ENCODE measurements at places on chromosomes 1 and 21.

- no peak for DNase-seq
Measured at GRCh38 chr1:193581341-193581740, 394.9 kb upstream of the B3GALT2 start.

DNA sequence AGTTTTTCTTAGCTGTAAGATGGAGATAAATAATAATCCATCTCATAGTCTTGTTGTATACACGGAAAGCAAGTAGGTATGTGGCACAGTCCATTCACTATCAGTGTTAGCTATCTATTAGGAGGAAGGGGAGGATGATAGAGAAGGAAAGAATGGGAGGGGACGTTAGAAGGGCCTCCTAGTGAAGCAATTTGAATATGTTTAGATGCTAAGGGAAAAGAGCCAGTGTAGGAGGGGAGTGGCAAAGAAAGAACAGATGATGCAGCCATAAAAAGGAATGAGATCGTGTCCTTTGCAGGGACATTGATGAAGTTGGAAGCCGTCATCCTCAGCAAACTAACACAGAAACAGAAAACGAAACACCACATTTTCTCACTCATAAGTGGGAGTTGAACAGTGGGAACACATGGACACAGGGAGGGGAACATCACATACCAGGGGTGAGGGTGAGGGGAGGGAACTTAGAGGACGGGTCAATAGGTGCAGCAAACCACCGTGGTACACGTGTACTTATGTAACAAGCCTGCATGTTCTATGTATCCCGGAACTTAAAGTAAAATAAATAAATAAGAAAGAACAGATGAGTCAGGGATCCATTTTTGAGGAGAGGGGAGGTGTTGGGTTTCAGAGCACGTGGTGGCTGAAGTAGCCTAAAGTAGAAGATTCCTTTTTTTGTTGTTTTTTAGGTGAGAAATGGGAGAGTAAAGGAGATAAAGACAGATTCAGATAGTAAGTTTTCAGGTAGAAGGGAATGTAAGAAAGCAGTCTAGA is 124.1 kb downstream of the POU2F1 start:
- no peak for DNase-seq

- DNase-seq, result no peak
Measured at GRCh38 chr21:34020005-34020847, 53.2 kb upstream of the MRPS6 start.

GRCh38 chr1:109773900-109774485 is 10.3 kb upstream of the EPS8L3 start:
- DNase-seq, result no peak

GRCh38 chr1:117793413-117793812 is 136.0 kb downstream of the GDAP2 start:
- DNase-seq, result no peak

DNA sequence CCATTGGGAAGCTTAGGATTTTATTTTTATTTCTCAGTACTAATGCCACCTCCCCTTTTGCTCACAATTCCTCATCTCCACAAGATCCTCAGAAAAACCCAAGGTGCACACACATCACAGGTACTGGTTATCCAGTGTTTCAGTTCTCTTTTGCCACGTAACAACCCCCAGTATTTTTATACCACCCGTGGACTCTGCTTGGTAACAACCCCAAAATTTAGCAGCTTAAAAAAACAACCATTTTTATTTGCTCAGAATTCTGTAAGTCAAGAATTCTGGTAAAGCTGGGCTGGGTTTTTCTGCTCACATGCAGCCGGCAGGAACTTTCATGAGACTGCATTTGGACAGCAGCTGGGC is 180.0 kb downstream of the KAZN start:
- no peak for DNase-seq

DNA sequence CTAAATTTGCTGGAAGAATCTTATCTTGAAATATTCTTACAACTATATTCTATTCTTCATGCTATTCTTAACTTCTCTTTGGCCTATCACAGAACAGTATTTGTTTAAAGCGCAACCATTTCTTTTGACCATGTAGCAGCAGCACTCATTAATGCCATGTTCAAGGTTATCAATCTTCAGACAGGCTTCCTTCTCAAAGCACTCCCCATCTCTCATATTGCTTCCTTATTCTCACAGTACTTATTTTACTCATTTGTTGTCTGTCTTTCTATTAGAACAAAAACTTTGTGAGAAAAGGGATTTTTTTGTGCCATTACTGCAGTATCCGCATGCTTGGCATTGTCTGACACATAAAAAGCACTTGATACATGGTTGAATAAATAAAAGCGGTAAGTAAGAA is 89.7 kb downstream of the ATP1B1 start:
- no peak for DNase-seq

Data from stimulated activated CD4-positive, alpha-beta T cell treated with anti-CD3 and anti-CD28 coated beads, TNF-alpha, amount 100 ng/mL, for 1 hour (primary cell).